ENCODE measurements at places on chromosomes 7 and 10.

- DNase-seq: no peak
Observed at GRCh38 chr7:16815001-16815400, 10.2 kb upstream of the AGR2 start.

GRCh38 chr10:75427951-75428350 lies 3.5 kb upstream of the LRMDA start:
- no peak for DNase-seq

GRCh38 chr10:16847644-16848043 lies 30.4 kb upstream of the RSU1 start:
- DNase-seq: no peak

GRCh38 chr7:159061674-159062212 lies 82.9 kb downstream of the VIPR2 start:
- DNase-seq: no peak

DNA sequence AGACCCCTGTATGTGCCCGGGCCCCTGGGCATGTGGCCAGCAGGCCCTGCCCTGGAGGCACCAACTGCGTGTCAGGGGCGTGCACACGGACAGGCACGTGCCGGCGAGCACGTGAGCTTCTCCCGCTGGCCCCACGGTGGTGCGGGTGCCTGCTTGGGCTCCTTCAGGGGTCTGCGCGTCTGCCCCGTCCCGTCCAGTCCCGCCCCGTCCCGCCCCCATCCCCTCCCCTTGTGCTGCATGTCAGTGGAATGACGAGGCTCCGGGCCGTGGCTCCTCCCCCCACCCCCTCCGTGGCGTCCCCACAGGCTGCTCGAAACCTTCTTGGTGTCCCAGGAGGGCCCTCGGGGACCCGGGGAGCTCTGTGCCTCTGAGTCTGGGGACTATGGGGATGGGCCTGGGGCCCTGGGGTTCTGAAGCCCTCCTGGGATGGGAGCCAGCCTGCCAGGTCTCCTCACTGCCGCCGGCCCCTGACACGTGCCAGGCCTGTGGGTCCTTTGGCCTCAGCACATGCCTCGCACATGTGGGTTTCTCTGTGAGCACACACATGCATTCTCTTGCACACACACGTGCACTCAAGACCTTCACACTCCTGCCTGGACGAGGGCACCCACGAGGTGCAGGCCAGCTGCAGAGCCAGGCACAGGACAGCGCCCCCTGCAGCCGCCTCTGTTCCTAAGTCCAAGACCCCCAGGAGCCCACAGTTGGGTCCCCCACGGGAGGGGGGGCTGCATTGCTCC lies 27.5 kb upstream of the AMZ1 start:
- no peak for DNase-seq

- DNase-seq: no peak
Observed at GRCh38 chr10:59361663-59362143, 646 bp downstream of the FAM13C start.

GRCh38 chr10:93160829-93161228 lies 87.1 kb downstream of the CYP26A1 start:
- DNase-seq: no peak

GRCh38 chr7:96273716-96274115 lies 48.2 kb downstream of the SLC25A13 start:
- no peak for DNase-seq

- DNase-seq: no peak
Observed at GRCh38 chr7:131183611-131184119, 144.0 kb upstream of the MKLN1 start.

- no peak for DNase-seq
Observed at GRCh38 chr10:51266496-51266895, 192.2 kb downstream of the PRKG1 start.

DNA sequence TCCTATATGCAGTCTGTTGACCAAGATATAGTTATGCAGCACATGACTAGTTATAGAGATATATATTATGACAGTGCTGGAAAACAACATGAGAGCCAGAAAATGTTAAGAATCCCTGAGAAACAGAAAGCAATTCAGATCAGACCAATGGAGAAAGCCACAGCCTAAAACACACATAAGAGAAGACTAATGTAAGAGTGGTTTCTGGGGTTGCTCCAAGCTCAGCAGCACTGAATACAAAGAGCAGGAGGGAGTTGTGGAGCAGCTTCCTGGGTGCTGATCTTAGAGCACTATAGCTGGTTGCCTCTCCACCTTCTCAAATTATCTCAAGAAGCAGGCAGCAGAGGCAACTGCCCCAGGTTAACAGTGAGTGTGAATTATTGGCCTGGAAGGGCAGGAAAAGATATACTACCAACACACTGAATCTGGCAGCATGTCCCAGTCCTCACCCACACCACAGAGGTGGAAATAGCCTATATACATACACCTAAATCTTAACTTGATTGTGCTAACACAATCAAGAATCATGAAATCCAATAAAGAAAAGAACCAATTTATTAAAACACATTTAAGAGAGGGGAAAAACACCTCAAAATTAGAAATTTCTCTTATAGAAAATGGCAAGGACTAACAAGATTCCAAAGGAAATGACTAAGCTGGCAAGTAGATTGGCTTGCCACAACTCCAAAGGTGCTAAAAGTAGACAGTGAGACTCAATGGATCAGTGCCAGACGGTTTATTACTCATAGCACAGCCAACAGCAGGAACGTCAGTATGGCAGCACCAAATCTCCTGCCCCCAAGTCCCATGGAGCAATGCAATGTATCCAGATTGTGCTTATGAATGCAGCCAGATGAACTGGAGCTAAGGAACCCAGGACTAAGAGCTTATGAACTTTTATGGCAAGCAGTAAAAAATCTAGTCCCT lies 5.1 kb downstream of the PTTG1IP2 start:
- no peak for DNase-seq

GRCh38 chr10:62620491-62620890 lies 184.0 kb upstream of the ADO start:
- no peak for DNase-seq

- DNase-seq: no peak
Observed at GRCh38 chr10:51007781-51008180, 66.5 kb upstream of the PRKG1 start.

DNA sequence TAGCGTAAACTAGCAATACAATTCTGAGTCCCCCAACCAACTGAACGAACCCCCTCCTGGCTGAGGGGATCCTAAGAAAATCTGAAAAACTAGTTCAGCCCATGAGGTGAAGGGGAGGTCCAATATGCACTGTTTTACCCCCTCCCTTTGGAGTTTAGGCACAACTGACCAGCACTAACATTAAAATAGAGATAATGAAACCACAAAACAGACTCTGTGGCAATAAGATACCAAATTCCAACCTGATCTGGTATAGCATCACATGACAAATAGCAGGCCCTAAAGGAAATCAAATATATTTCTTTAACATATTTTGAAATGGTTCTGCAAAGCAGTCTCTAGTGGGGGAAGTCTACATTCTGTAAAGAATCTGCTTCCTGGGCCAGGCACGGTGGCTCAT lies 522.5 kb downstream of the TYW1 start:
- DNase-seq: no peak

DNA sequence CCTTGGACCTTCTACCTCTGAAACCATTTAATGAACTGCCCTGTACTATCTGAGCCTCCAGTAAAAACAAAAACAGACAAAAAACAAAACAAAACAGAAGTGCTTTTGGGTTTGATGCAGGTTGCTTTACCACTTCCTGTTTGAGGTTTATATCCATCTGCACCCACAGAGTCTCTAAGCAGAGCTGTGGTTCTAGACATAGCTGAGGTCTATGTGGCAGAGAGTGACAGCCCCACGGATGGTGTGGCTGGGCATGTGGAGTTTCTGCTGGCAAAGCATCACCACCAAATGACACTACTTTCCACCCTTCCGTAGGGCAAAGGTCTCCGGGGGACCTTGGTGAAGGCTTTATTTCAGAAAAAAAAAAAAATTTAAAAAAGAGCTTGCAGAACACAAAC lies 754.2 kb downstream of the GRID1 start:
- no peak for DNase-seq

DNA sequence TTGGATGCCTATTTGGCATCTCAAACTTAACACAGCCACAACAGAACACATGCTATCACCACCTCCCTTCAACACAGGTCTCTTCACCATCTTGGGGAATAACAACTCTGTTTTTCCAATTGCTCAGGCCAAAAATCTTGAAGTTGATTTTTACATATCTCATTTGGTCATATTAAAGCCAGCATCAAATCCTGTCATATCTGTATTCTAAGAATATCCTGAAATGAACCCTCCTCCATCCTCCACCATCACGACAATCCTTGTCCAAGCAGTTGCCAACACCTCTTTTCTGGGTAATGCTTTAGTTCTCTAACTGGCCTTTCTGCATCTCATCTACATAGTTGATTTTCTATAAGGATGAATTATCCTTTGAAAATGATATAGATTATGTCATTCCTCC lies 168.7 kb downstream of the GPR37 start:
- DNase-seq: no peak

- no peak for DNase-seq
Observed at GRCh38 chr7:101720324-101720723, 91.2 kb upstream of the MYL10 start.

DNA sequence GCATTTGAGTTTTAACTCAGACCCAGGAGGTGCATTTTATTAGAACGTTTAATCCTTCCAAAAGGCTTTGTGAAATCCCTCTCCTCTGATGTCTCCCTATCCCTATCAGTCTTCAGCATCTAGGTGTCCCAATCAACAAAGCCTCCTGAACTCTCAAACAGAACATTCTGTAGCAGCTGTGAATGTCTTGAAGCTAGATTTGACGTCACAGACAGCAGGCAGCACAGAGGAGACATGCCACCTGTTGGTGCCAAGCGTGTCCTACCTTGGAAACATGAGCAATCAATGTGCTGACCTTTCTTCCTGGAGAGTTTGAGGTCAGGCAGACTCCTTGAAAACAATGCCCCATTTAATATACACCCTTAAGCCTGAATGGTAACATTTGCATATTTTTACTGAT lies 125.5 kb downstream of the RNLS start:
- no peak for DNase-seq

DNA sequence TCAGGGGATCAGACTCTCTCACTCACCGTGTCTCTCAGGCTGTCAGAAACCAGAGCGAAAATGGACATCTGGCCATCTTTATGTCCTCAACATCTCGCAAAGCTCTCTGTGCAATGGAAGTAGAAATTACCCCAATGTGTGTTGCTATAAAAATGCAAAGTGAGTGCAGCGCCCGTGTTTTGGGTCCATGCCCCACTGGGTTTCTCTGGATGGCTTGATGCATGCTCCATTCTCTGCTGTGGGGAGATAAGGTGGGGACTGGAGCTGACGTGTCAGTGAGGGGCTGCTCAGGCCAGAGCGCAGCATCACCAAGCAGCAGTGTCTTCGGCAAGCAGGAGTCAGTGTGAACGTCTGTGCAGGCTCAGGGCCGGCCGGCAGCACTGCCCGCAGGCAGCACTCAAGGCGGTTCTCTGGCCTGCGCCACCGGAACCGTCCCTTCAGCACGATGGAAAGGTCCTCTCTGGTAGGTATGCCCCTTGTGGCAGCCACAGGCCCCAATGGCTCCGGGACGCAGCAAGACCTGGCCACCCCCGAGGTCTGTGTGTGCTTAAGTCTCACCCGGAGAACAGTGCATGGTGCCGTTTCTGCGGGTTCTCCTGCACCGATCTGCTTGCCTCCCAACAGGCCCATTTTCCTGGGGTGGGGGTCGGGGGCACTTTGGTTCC lies 30.2 kb downstream of the WDR86 start:
- DNase-seq: no peak

DNA sequence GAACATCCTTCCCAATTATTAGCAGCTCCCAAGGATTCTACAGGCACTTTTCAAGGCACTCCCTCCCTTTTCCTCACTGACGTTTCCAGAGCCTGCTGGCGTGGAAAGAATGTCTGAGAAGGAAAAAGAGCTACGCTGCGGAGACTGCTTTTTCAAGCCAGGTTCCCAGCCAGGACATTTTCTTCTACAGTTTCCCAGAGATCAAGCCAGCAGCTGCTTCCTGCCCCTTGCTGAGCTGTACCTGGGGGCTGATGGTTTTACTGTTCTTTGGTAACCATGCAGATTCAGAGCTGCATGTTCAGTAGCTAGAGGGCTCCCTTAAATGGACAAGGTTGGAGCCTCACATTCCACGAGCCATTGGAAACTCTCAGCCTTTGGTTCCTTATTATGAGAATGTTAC lies 133.4 kb downstream of the EVX1 start:
- DNase-seq: no peak

DNA sequence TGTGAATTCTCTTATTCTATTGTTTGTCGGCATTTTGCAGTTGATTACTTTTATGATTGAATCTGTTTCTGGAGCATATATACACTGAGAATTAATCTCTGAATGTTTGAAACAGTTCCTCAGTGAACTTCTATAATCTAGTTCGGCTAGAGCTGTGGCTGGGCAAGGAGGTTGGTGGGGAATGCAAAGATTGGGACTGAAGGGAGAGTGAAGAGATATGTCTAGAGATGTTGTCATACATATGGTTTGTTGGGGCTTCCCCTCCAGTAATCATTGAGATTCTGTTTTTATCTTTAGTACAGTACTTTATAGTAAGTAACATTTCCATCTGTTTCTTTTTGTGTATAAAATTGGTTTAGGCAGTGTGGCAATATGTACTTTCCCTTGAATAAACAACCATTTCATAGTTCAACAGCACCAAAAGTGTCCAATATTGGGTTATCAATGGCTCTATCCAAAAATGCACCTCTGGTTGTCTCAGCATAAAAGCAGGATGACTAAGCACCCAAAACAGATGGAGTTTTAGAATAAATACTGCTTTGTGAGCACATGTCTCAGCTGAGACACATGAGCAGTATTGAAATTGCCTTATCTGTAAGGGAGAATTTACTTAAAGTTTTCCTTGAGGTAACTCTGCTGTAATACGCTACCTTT lies 36.7 kb downstream of the WAC start:
- DNase-seq: no peak

DNA sequence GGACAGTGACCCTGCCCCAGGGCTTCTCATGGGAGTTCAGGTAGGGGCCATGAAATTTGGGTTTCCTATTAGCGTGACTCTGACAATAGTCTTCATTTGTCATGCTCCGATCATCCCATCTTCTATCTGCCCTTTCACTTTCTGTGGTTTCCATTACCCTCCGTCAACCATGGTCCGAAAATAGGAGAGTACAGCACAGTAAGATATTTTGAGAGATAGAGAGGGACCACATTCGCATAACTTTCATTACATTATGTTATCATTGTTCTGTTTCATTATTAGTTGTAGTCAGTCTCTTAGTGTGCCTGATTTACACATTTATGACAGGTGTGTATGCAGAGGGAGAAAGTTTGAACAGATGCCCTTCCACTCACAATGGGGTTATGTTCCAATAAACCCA lies 649.2 kb downstream of the SDK1 start:
- no peak for DNase-seq

- DNase-seq: no peak
Observed at GRCh38 chr7:100604976-100605911, 3.1 kb downstream of the PCOLCE start.

GRCh38 chr10:69696073-69696731 lies 66.2 kb downstream of the FAM241B start:
- no peak for DNase-seq
